T-helper 9 cell (primary cell): ENCODE measurements at places on chromosomes 1 and 21.

- DNase-seq = no peak
These were observed 35.6 kb downstream of the HSPG2 start for GRCh38 chr1:21901473-21901847.

GRCh38 chr1:114455102-114455785, 55.8 kb downstream of the TRIM33 start:
- no peak for DNase-seq

GRCh38 chr1:68338081-68338480, 105.8 kb upstream of the WLS start:
- no peak for DNase-seq

DNA sequence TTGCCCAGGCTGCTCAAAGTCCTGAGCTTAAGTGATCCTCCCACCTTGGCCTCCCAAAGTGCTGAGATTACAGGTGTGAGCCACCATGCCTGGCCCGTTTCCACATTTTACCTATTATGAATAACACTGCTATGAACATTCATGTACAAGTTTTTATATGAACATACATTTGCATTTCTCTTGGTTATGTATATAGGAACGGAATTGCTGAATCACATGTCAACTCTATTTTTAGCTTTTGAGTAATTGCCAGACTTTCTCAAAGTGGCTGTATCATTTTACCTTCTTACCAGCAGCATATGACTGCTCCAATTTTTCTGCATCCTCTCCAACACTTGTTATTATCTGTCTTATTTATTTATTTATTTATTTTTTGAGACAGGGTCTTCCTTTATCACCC, 2.7 kb downstream of the SPATA21 start:
- no peak for DNase-seq

DNA sequence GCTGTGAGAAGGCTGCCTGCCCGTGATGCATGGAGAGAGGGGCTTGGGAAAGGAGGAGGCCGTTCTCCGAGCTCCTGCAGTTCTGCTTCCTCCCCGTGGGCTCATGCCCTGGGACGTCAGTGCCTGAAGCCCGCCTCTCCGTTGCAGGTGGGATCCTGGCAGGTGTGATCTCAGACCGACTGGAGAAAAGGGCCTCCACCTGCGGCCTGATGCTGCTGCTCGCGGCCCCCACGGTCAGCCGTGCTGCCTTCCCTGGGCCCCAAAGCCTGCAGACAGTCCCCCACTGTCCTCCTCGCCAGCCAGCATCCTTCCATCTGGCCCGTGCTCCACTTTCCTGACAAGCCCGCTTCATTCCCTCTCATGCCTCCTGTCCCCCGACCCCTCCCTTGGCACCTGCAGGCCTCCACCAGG, 50.9 kb downstream of the SLC37A1 start:
- no peak for DNase-seq

DNA sequence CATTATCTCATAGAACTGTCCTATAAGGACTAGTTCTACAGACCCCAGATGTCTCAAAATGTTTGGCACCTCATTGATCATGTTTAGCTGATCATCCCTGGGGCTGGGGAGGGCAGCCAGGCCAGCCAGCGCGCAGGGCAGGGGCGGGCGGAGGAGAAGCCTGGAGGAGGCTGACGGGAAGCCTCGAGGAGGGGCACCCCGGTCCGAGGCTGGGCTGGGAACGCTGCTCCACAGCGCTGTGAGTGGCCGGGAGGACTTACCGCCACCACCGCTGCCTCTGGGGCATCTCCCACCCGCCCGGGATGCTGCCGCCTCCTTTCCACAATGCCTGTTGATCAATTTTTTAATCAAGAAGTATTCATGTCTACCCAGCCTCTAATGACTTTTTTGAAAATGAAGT, 159.5 kb upstream of the GREM2 start:
- DNase-seq = no peak
